ENCODE measurements at places on chromosomes 11 and 22. TPM values are rescaled to one million over a fixed set of nuclear protein-coding genes. Genes with fewer than 3 reads are reported as not detected.

The AQP11 gene
- 0.78 TPM for total RNA-seq

The RFPL3 gene
- not detected for total RNA-seq

The SPON1 gene
- 3.6 TPM for total RNA-seq

The MYRF gene
- total RNA-seq, result under 0.01 TPM

The SLC22A25 gene
- total RNA-seq, result not detected

The MMP1 gene
- total RNA-seq, result 13.7 TPM

The RAB39A gene
- not detected for total RNA-seq
